ENCODE measurements at places on chromosomes 7 and 10.

- no peak for DNase-seq
Observed at GRCh38 chr10:17655567-17656146, 11.7 kb downstream of the STAM start.

DNA sequence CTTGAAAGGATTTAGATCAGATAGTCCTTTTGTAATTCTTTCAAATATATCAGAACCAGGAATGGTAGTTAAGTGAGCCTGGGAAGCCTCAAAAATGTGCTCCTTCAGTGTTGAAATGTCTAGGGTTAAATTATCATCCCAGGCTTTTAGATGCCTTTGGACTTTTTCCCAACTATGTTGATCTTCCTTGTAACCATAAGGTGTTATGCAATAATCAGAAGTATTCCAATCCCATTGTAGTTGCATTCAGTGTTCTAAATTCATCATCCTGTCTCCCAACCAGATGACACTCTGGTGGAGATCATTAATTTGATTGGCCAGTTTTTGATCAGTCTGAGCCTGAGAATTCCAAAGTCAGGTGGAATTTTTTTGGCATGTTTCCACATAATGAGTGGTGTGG, 35.1 kb upstream of the AKR1C2 start:
- no peak for DNase-seq

DNA sequence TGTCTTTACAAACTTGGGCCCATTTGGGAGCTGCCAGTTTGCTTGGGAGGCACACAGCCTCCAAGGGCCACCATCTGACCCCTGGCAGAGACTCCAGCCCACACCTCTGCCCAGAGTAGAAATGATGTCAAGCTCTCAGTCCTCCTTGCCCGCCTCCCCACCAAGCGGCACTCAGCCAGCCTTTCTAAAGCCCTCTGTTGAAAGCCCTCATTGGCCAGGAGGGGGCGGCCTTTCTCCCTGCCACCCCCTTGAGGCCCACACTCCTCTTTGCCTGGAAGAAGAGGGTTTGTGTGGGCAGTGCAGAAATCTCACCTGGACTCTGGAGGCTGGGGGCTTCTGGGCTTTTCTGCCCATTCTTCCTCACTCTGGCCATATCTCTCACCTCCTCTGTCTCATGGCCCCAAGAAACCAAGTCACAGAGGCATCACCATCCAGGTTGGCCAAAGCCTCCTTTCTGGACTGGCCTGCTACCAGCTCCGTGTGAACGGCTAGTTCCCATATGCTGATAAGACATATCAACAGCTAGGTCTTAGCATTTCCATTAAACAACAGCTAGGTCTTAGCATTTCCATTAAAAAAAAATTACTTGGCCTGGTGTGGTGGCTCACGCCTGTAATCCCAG, 36.1 kb downstream of the UBTD1 start:
- DNase-seq: no peak

DNA sequence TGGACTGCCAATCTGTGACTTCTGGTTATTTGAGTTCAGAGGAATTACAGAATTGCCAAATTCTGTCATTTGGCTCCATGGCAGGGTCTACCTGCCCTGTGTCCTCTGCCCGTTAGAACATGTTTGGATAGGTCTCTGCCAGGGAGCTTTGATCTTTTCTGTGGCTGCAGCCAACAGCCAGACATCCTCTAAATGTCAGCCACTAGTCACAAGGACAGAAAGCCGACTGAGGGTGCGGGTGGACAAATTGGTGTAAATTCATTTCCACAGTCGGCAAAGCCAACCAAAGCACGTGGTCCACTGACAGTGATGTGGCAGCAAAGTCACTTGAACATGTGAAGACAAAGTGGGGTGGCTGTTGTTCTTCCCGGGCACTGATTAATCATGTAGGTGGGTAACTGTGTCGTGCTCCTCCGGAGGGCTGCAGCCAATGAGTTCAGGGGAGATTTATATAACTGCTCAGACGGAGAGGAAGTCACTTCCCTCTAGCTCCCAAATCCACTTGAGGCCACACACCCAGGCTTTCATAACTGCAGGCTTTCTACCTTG, 26.7 kb upstream of the CAMK1D start:
- DNase-seq: no peak

DNA sequence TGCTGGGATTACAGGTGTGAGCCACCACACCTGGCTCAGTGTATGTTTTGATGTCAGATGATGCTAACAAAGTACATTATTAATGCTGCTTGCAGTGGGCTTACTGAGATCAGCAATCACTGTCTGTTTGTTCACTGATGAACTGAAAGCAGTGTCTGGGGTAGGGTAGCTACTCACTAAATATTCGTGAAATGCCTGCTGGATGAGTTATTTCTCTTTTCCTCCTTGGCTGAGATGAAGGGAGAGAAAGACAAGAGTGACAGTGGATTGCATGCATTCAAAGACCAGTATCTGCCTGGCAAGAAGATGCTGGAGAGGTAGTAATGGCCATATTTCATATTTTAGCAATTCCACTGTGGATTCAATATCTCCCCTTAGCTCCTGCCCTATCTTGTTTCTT, 32.3 kb downstream of the FAM107B start:
- no peak for DNase-seq

DNA sequence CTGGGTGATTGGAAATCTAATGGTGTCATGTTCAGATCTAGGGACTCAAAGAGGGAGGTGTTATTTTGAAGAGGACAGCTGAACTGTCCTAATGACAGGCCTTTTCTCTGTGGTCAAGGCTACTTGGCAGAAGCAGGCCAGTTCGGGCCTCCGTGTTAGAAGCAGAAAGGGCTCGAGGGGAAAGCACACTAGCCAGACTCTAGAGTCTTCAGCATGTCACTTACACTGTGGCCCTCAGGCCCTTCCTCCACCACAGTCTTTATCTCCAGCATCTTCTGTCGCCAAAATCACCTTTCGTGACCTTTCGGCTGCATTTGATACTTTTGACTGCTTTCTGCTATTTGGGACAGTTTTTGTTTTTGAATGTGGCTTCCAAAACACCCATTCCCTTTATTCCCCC, 123.3 kb downstream of the CNNM2 start:
- DNase-seq: no peak

DNA sequence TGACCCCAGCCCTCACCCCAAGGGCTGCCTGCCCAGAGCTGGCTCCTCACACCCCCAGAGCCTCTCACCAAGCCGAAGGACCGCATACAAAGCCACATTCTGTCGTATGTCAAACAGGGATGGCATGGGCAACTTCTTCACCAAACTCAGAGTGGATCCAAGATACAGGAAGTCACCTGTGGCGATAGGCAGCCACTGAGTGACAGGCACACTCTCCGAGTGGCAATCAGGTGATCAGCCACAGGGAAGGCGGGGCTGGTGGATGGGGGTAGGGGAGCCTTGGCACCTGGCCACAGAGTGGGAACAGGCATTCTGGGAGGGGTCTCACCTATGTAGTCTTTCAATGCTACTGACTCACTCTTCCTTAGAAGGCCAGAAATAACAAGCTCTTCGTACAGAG, 7.1 kb upstream of the ASB10 start:
- DNase-seq: no peak

- DNase-seq: no peak
Observed at GRCh38 chr7:116443646-116444045, 55.9 kb upstream of the CAV2 start.

DNA sequence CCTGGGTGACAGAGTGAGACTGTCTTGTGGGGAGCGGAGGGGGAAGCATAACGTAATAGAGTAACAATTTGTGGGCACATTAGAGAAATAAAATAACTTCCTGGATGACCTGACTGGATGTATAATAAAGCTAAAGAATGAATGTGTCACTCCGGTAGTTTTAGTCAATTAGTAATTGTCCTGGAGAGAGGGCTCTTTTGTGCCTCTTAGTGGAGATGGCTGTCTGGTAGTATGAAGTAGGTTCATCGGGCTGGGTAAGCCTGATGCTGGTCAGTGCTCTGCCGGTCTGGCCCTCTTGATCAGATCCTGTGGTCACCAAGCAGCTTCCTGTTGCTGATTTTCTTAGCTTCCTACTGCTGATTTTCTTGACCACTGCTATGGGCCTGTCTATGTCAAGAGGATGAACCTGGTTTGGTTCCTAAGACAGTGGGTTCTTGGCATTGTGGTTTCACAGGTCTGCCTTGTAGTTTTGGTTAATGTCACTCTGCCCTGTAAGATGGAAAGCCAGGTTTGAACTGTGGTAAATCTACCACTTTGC, 34.1 kb downstream of the ZRANB1 start:
- no peak for DNase-seq

GRCh38 chr10:45091968-45092367, 91.2 kb downstream of the ZNF22 start:
- DNase-seq: no peak

DNA sequence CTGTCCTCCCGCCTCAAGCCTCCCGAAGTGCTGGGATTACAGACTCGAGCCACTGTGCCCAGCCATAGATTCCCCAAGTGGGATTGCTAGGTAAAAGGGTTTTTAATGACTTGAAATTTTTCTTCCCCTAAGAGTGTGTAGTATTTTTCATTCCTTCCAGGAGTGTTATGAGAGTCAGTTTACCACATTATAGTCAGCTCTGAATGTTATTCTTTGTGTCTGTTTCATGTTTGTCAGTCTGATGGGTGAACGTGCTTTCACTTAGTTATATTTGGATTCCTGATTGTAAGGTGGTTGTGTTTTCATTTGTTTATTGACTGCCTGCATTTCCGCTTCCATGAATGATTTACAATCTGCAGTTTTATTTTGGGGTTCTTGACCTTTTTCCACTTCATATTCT, 6.3 kb downstream of the ZNF212 start:
- no peak for DNase-seq

- no peak for DNase-seq
Observed at GRCh38 chr7:32023376-32023775, 46.8 kb downstream of the PDE1C start.

DNA sequence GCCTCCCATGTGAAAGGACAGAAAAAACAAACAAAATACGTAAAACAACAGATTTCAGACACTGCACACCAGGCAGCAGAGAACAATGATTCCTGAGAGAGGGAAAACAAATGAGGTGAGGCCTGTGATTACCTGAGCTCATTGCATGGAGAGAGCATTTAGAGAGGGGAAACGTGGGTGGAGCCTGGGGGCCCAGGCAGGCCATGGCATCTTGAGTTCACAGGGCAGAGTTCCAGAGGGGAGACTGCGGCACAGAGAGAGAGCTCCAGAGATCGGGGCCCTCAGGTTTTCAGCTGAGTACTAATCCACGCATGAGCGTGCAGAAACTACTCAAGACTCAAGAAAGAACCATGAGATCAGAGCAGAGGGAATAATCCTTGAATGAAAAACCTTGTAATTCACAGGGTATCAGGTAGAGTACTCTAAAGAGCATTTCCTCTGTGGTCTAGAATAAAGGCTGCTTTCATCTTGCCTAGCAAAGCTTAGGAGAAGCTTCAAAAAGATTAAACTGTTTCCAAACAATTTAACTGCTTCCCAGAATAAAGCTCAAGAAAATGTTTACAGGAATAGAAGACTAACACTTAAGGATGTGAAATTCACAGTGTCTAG, 46.6 kb upstream of the ARHGAP12 start:
- no peak for DNase-seq

GRCh38 chr7:133478591-133479135, 225.8 kb downstream of the EXOC4 start:
- no peak for DNase-seq

DNA sequence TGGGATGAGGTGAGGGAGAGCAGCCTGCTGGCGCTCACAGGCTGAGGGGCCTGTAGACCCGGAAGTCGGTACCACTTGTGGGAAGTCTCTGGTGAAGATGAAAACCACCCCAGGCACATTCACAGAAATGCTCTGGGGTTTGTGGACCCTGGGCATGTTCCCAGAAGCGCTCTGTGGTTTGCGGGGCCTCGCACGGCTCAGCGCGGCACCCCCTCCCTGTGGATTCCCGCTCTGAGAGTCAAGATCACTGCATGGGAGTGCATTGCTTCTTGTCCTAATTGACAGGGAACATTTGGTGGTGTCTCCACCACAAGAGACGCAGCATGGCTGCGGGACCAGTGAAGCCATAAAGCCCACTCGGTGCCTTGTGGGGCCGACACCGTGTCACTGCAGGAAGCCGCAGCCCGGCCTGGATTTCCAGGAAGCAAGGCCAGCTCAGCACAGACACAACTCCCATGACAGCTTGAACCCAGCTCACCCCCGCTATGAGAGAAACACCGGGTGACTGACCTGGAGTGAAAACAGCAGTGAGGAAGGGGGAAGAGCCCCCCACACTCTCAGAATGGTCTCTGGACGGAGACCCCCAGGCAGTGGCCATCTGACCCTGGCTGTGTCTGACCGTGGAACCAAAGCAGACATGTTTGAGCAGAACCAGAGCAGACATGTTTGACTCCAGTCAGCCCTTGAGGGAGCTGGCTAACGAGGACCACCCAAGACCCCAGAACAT, 157.2 kb downstream of the PTPRN2 start:
- no peak for DNase-seq

- no peak for DNase-seq
Observed at GRCh38 chr7:98753989-98754479, 115.8 kb downstream of the TMEM130 start.

GRCh38 chr7:86786376-86786775, 142.7 kb downstream of the GRM3 start:
- DNase-seq: no peak

DNA sequence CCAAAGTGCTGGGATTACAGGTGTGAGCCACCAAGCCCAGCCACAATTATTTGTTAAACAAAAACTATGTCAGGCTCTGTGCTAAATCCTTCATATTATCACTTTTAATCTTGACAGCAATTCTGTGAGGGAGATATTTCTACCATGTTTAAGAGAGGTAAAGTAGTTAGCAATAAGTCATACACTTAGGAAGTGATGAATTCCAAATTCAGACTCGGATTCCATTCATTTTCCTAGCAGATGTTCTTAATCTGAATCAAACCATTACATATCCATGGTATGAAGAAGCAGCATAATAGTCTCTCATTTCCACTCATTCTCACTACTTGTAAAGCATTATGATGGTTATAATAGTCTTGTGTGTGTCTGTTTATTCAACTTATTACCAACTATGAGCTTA, 2.9 kb upstream of the CD36 start:
- DNase-seq: no peak

- DNase-seq: no peak
Observed at GRCh38 chr7:27922907-27923641, 183.1 kb downstream of the TAX1BP1 start.

DNA sequence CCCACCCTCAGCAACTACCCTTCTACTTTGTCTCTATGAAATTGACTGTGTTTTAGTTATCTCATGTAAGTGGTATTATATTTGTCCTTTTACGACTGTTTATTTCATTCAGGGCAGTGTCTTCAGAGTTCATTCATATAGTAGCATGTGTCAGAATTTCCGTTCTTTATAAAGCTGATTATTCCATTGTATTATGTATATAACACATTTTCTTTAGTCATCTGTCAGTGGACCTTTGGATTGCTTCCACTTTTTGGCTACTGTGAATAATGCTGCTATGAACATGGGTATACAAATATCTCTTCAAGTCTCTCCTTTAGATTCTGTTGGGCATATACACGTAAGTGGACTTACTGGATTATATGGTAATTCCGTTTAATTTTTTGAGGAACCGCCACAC, 14.5 kb downstream of the SLF2 start:
- DNase-seq: no peak
